Activated gamma-delta T cell treated with anti-CD3 and anti-CD28 coated beads, Interleukin-2, amount 50 U/mL, for 16 hours (primary cell): ENCODE measurements at places on chromosomes 5 and 9.

DNA sequence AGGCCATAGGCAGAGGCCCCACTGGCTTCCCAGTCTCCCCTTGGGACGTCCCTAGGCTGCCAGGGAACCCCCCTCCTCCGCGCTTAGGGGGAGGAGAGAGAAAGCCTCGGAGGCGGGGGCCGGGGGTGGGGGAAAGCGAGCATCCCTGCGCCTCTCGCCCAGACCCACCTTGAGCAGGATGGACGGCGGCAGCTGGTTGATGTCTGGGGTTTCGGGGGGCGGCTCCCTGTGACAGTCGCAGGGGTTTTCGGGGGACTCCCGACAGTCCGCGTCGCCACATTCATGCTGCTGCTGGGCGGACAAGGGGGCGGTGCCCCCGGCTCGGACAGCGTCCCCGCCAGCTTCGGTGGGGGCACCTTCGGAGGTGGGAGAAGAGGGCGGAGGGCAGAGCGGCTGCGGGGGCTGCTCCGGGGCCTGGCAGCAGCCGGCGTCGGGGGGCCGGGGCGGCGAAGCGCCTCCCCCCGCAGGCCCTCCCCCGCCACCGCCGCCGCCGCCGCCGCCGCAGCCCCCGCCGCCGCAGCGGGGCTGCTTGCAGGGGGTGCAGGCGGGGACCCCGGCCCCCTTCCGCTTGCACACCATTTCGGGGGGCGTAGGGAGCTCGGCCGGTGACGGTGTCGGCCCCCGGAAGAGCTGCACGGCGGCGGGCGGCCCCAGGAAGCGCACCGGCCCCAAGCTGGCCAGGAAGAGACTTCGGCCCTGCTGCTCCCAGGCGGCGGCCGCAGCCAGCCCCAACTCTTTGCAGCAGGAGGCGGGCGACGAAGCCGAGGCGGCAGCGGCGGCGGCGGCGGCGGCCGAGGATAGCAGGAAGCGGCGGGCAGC is 1.2 kb downstream of the FBXL17 start:
- peak; percentile 39 for DNase-seq

DNA sequence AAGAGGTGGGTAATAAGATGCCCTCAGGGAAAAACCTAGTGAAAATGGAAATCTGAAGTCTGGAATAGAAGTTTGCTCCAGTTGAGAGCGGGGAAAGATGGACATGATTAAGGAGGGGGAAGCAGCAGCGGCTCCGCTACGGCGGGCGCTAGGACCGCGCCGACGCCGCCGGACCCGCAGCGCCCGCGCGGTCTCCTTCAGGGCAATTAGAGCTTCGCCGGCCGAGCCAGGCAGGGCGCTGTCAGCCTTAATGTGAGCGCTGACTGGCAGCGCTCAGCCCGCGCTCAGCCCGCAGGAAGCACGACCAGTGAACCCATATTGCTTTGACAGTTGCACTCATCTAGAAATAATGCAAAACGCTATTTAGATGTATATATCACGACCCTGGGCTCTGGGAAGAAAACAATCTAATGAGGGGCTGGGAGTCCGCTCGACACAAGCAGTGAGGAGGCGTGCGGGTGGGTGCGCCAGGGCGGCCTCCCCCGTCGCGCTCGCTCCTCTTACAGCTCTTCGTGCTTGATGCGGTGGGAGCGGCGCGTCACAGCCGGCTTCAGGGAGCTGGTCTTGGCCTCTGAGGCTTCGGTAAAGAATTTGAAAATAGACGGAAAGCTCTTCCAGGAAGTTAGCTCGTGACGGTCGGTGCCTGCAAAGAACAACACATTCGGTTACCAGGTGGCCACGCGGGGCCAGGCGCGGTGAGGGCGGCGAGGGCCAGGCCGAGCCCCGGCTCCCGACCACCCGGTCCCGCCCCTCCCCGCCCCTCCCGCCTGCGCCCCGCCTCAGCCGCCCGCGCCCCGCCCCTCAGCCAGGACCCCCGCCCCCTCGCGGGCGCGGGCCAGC is 37.7 kb downstream of the NR2F1 start:
- DNase-seq, result peak; percentile 28

GRCh38 chr9:84484172-84484571 is 143.6 kb upstream of the SLC28A3 start:
- no peak for DNase-seq

DNA sequence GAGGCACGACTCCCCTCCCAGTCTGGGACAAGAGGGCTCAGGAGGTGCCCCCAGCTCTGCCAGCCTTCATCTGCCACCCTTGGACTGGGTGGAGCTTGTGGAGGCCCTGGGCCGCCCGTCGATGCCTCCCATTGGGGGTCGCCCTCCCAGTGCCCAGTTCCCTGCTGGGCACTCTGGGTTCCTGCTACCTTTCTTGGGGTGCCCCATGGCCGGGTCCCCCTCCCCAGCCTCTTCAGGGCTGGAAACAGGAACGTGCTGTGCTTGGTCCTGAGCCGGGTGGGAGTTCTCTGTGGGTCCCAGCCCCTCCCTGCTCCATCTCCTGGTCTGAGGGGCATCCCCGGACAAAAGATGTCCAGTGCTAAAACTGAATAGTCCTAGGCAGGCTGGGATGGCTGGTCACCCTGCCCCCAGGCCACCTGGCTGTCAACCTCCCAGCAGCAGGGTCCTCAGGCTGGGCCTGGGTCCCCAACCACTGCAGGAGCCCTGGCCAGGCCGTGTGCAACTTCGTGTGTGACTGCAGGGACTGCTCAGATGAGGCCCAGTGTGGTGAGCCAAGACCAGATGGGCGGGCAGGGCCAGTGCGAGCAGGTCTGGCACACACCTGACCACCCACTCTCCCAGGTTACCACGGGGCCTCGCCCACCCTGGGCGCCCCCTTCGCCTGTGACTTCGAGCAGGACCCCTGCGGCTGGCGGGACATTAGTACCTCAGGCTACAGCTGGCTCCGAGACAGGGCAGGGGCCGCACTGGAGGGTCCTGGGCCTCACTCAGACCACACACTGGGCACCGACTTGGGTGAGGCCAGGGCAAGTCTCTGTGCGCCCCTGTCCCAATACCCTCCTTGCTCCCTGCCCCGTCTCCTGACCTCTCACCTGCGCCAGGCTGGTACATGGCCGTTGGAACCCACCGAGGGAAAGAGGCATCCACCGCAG is 784 bp downstream of the MAMDC4 start:
- no peak for DNase-seq

- DNase-seq, result no peak
Measured at GRCh38 chr9:82930116-82930515, 132.8 kb downstream of the RASEF start.

DNA sequence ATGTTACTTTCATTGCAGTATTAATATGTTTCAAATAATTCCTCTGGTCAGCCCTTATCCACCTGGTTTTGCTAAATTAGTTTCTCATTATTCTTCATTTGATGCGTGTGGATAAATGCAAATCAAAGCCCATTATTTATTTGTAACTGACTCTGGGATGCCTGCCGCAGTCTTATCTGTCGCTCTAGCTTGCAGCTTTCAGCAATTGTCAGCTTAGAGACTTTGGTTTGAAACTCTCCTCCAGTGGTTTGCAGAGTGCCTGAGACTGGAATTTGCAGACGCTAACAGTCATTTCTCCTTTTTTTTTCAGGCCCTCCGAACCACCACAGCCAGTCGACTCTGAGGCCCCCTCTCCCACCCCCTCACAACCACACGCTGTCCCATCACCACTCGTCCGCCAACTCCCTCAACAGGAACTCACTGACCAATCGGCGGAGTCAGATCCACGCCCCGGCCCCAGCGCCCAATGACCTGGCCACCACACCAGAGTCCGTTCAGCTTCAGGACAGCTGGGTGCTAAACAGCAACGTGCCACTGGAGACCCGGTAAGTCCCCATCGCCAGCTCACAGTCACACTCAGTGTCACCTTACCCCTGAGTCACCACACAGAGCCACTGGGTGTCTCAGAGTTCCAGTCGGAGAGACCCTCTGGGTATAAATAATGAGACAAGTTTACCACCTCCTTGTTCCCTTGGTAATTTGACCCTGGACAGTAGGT is 339.0 kb upstream of the WWC1 start:
- DNase-seq, result no peak

- DNase-seq, result no peak
Measured at GRCh38 chr5:83530193-83530592, 58.6 kb downstream of the VCAN start.

DNA sequence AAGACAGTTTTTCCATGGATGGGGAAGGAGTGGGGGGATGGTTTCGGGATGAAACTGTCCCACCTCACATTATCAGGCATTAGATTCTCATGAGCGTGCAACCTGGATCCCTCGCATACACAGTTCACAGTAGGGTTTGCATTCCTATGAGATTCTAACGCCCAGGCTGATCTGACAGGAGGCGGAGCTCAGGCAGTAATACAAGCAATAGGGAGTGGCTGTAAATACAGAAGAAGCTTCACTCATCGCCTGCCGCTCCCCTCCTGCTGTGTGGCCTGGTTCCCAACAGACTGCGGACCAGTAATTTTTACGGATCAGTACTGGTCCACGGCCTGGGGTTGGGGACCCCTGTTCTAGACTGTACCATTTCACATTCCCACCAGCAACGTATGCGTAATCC is 68.3 kb upstream of the OTULINL start:
- no peak for DNase-seq

GRCh38 chr5:84202136-84202535 is 182.5 kb downstream of the EDIL3 start:
- DNase-seq, result no peak

DNA sequence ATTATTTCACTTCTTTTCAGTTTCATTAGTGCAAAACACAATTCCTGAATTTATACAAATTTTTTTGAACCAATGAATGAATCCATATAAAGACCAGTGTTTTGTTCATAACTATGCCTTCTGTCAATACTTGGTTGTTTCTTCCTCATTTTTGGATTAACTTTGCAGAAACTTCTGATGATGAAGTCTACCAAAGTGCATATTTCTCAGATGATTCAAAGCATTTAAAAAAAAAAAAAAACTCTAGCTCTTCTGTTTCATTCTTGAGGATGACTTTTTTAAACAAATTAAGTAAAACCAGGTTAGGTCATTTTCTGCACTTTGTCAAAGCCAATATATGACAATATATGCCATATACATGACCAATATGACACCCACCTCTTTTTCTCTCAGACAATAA is 92.6 kb downstream of the CHSY3 start:
- no peak for DNase-seq

GRCh38 chr5:175575301-175575700 is 82.6 kb upstream of the HRH2 start:
- no peak for DNase-seq

DNA sequence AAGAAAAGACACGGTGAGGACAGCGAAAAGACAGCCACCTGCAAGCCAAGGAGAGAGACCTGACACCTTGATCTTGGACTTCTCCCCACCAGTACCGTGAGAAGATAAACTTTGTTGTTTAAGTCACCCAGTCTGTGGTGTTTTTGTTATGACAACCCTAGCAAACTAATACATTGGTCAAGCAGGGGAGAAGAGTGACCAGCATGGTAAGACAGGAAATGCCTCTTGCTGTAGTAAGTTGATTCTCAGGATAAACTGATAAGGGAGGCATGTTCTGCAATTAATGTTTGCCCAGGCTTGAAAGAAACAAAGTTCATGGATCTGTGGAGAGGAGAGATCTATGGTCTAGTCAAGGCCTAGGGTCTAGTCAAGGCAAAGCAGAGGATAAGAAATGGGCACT is 801.2 kb downstream of the MAT2B start:
- DNase-seq, result no peak

DNA sequence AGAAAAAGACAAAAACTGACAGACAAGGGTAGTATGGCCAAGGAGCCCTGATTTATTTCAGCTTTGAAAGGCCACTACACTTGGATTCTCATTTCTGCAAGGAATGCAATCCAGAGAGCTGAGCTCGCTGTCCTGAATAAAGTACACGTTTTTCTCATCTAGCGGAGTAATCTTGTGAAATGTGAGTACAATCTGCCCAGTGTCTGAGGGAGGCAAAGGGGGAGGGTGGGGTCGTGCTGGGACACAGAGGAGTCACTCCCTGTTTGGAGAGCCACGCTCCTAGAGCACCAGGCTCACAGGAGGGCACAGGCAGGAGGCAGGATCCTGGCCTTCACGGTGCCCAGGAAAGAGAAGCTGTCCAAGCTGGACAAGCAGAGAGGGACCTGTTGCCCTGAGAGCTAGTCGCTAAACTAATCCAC is 51.0 kb upstream of the IFNK start:
- DNase-seq, result no peak

GRCh38 chr9:14302405-14302804 is 11.5 kb downstream of the NFIB start:
- no peak for DNase-seq

DNA sequence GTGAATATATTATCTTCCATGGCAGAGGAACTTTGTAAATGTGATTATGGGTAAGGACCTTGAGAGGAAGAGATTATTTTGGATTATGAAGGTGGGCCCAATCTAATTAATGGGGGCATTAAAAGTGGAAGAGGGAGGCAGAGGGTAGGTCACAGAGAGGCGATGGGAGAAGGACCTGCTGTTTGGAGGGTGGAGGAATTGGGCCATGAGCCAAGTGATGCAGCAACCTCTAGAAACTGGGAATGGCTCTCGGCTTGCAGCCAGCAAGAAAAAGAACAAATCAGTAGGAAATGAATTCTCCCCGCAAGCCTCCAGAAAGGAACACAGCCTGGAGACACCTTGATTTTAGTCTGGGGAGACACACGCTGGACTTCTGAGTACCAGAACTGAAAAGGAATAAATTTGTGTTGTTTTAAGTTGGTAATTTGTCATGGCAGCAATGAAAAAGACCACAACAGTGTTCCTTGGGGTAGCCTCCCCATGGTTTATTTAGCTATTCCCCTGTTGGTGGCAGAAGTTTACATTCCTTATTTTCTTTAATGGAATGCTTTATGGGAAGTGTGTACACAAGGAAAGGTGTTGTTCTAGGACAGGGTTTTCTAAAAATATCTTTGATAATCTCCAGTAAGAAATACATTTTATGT is 103.6 kb downstream of the HSPA4 start:
- no peak for DNase-seq

- no peak for DNase-seq
Measured at GRCh38 chr5:55540525-55540924, 5.8 kb upstream of the PLPP1 start.

- DNase-seq, result peak; percentile 52
Measured at GRCh38 chr5:180784497-180785097, 18.0 kb downstream of the MGAT1 start.

DNA sequence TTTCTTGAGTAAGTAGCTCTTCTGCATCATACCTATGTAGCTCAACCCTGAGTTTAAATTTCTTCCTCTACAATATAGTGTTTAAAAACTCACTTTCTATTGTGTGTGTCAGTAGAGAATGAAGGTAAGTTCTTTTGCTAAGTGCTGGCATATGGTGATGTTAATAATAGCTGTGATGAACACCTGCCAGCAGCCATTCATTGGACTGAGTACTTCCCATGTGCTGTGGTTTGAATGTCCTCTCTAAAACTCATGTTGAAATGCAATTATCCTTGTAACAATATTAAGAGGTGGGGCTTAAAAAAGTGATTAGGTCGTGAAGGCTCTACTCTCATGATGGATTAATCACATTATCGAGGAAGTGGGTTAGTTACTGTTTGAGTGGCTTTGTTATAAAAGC is 645.2 kb upstream of the RGMB start:
- DNase-seq, result no peak

GRCh38 chr5:159805021-159805420 is 111.3 kb upstream of the ADRA1B start:
- DNase-seq, result no peak

DNA sequence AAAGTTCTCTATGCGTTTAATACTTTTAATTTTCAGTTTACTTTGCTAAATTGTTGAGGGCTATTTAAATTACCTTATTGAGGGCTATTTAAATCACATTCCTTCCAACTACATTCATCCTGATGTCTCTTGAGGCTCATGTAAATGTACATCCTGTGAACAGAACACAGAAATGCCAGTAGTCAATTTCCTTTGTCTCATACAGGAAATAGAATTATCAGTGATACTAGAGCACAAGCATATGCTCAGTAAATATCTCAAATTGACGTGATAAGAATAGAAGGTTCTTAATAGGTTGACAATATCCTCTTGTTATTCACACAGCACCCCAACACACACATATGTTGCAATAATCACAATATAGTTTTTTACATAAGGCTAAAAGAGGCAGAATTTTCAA is 449.0 kb downstream of the CYLC2 start:
- no peak for DNase-seq
